Uterus (tissue), 4 donors: ENCODE measurements at places on chromosomes 12 and 14. TPM values are rescaled to one million over a fixed set of nuclear protein-coding genes. Genes with fewer than 3 reads are reported as not detected.
A peak's percentile ranks its signal among the peaks of the same experiment; 100 is the strongest.

Gene SART3
- total RNA-seq: 43.0 TPM

Gene FICD
- 4.7 TPM for total RNA-seq

Gene CAND1
- total RNA-seq: 30.2 TPM

Gene IPO4
- total RNA-seq: 31.0 TPM

Gene KRT84
- total RNA-seq: not detected

Gene FOXM1
- total RNA-seq: not detected

Gene SCN8A
- total RNA-seq: 6.7 TPM

Gene IRAK3
- 29.1 TPM for total RNA-seq

Gene KRT77
- not detected for total RNA-seq

- H3K27ac ChIP-seq: no peak overlapping the region
- no peaks in the 10 kb centered on the region for H3K27me3 ChIP-seq
- H3K4me1 ChIP-seq: peaks cover 9% of the 10 kb centered on the region
- H3K36me3 ChIP-seq: no peaks in the 10 kb centered on the region
- no peak overlapping the region for H3K4me3 ChIP-seq
Observed at GRCh38 chr12:13176256-13176655, 20.3 kb upstream of the EMP1 start.

DNA sequence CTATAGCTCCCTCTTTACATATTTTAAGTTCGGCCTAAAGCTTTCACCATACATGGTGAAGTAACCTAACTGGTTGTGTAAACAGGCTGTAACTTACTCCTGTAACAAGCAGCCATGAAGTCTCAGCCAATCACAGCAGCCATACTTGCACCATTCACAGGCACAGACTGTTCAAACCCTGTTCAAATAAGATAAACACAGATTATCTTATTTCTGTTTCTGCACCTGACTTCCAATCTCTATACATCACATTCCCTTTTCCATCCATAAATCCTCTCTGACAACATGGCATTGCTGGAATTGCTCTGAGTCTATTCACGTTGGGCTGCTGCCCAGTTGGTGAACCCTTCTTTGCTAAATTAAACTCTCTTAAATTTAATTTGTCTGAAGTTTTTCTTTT is 34.5 kb upstream of the ARID2 start:
- DNase-seq: no peak
- H3K27ac ChIP-seq: no peak overlapping the region
- H3K36me3 ChIP-seq: no peaks in the 10 kb centered on the region
- H3K27me3 ChIP-seq: no peaks in the 10 kb centered on the region

- no peaks in the 10 kb centered on the region for H3K36me3 ChIP-seq
- H3K4me1 ChIP-seq: no peaks in the 10 kb centered on the region
- DNase-seq: no peak
- H3K27me3 ChIP-seq: no peaks in the 10 kb centered on the region
Observed at GRCh38 chr12:127943481-127944210, 323.3 kb upstream of the TMEM132C start.

DNA sequence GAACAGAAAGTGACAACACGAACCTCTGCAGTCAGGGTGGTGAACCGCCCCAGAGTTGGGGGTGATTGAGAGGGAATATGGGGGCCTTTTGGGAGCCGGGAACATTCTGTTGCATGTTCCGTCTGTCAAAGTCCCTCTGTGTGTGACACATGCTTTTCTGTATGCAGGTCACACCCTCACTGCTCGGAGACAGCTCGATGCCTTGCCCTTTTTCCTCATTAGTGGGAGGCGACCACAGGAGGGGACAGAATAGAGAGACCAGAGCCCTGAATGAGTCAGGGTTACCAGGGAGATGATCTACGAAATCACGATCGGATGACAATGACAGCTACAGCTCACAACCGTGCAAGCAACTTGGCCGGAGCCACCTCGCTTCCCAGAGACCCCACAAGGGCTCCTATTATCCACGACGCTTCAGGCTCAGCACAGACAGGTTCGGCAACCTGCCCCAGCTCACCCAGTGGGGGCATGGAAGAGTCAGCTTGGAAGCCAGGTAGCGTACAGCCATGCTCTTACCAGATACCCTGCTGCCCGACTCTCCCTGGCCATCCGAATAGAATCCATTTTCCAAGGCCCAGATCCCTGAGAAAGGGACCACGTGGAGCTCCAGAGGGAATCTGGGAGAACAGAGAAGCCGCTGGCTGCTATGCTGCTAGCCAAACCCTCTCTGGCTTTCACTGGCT is 38.8 kb downstream of the TESC start:
- H3K4me1 ChIP-seq: no peaks in the 10 kb centered on the region
- no peak for DNase-seq

DNA sequence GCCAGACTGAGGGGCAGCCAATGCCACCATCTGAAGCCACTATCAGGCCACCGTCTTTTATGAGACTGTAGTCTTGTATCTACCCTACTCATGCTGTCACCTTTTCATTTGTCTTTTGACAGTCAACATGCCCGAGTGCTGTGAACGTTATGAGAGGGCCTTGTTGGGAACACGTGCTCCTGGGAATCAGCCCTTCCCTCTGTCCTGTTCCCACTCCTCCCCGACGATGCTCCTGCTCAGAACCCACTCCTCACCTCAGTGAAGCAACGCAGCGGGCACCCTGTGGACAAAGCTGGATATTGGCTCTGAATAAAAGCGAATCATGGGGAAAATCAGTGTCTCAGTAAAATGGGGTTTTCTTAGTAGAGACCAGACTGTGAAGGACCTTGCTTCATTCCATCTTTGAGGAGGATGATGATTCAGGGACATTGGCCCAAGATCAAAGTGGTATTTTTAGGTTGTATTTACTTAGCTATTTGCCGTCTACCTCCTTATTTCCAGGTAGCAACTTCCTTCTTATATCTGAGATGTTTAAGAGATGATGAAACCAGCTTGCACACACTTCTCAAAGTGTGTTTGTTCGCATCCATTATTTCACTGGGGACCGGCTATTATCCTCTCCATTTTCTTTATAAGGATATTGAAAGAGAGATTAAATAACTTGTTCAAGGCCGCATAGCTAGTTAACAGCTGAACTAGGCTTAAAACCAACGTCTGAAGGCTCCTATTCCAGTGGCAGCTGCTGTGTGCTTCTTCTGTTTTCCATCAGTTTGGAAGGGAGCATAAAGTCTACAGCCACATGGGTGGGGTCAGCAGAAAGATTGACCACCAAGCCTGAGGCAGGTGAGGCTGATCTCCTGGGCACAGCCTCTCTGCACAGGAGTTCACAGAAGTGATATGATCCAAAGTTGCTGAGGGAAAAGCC is 43.9 kb upstream of the CTDSP2 start:
- no peaks in the 10 kb centered on the region for H3K36me3 ChIP-seq
- DNase-seq: no peak
- no peak overlapping the region for H3K4me3 ChIP-seq
- no peaks in the 10 kb centered on the region for H3K27me3 ChIP-seq

DNA sequence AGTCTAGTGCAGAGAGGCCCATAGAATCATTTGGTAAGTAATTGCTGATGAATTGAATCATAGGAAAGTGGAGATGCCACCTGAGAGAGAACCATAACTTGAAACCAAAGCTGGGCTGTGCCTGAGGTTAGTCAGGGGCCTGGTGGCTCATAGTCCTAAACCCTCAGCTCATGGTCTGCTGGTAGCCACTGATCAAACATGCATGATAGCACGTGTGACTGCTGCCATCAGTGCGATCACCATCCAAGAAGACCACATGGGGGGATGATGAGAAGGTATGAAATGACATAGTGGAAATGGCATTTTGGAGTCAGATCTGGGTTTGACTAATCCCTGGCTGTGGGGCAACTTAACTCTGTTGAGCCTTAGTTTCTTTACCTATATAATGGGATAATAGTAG is 190.5 kb downstream of the CACNA1C start:
- H3K27ac ChIP-seq: peak overlapping the region; percentile 73
- H3K36me3 ChIP-seq: no peaks in the 10 kb centered on the region

- DNase-seq: no peak
- H3K4me3 ChIP-seq: no peak overlapping the region
- no peaks in the 10 kb centered on the region for H3K27me3 ChIP-seq
Observed at GRCh38 chr12:113552760-113553159, 81.1 kb upstream of the LHX5 start.

GRCh38 chr12:110269622-110270124 is 11.4 kb upstream of the ATP2A2 start:
- H3K4me1 ChIP-seq: no peaks in the 10 kb centered on the region
- DNase-seq: peak; percentile 56
- H3K27ac ChIP-seq: peak overlapping the region; percentile 70

DNA sequence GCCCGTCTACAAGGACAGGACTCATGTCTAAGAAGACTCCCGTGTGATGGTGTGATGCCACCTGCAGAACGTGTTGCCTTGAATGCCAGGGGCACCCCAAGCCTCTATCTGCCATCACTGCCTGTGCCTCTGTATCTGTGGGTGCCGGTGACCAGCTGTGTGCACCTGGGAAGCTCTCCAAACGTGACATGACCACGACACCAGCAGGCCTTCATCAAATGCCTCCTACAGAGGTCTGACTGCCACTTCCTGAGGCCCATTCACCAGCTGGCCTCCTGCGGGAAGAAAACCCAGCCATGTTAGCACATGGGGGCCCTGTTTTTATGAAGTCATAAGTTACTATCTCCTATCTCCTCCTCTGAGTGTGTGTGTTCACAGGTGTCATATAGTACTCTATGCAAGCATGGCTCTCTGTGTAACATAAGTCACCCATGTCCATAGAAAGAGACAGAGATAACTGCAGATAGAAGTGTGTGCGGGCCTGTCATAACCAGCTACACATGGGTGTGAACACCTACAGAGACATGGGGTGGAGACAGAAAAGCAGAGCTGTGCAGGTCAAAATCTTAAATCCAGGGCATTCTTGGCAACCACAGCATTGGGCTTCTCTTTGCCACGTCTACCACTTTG is 18.3 kb upstream of the SERPINA4 start:
- H3K36me3 ChIP-seq: no peaks in the 10 kb centered on the region
- no peaks in the 10 kb centered on the region for H3K27me3 ChIP-seq
- H3K27ac ChIP-seq: no peak overlapping the region
- no peak overlapping the region for H3K4me3 ChIP-seq
- no peak for DNase-seq

DNA sequence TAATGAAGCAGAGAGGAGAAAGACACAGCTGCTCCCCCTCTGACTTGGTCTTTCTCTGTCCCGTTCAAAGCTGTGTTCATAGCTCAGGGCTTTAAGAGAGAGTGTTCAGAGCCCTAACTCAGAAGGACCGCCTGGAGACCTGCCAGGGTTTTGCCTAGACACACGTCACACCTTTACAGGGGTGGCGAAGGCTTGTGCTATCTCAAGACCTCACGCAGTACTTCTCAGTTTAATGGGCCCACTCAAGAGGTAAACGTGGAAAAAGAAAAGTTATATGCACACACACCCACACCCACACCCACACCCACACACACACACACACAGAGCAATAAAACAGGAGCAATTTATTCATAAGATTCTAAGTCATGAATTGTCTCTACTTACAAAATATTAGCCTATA is 374.3 kb downstream of the C12orf75 start:
- H3K27ac ChIP-seq: peak overlapping the region; percentile 39
- H3K4me1 ChIP-seq: no peaks in the 10 kb centered on the region
- H3K27me3 ChIP-seq: no peaks in the 10 kb centered on the region
- H3K4me3 ChIP-seq: no peak overlapping the region
- H3K36me3 ChIP-seq: no peaks in the 10 kb centered on the region

- H3K4me1 ChIP-seq: no peaks in the 10 kb centered on the region
- H3K4me3 ChIP-seq: no peak within 1 kb of the TSS
- no peaks in the 10 kb centered on the region for H3K36me3 ChIP-seq
- DNase-seq: no peak
- H3K27ac ChIP-seq: no peak within 1 kb of the TSS
- H3K27me3 ChIP-seq: no peaks in the 10 kb centered on the region
Observed at GRCh38 chr12:2857021-2857431, at the start of gene TEX52. TEX52 (minus strand) TSS chr12:2857039; CDS start chr12:2857026, 13 bp downstream.

DNA sequence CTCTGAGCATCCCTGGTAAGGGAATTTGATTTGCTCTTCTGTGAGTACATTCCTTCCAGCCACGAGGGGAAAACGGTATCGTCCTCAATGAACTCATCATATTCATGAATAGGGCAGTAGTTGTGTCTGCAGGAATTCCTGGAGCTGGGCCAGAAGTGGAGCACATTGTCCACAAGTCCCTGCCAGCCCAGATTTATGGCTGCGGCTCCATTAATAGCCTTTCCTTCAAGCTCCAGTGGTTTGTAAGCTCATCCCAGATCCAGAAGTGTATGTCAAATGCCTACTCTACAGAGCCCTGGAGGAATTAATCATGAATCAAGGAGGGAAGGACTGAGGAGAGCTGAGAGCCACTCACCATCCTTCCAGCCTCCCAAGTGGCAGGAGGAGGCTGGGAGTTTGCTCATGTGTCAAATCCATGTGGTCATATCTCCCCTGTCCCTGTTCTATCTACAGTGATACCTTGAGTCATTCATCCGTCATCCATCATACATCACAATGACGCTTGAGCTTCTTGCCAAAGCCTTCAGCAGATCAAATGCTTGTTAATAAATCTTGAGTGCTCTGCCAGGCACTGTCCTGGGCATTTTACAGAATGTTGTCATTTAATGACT is 65.5 kb downstream of the SVOP start:
- no peak overlapping the region for H3K27ac ChIP-seq
- no peaks in the 10 kb centered on the region for H3K4me1 ChIP-seq
- no peaks in the 10 kb centered on the region for H3K27me3 ChIP-seq
- H3K4me3 ChIP-seq: no peak overlapping the region
- H3K36me3 ChIP-seq: no peaks in the 10 kb centered on the region
